ENCODE measurements at places on chromosomes 13 and 19.

DNA sequence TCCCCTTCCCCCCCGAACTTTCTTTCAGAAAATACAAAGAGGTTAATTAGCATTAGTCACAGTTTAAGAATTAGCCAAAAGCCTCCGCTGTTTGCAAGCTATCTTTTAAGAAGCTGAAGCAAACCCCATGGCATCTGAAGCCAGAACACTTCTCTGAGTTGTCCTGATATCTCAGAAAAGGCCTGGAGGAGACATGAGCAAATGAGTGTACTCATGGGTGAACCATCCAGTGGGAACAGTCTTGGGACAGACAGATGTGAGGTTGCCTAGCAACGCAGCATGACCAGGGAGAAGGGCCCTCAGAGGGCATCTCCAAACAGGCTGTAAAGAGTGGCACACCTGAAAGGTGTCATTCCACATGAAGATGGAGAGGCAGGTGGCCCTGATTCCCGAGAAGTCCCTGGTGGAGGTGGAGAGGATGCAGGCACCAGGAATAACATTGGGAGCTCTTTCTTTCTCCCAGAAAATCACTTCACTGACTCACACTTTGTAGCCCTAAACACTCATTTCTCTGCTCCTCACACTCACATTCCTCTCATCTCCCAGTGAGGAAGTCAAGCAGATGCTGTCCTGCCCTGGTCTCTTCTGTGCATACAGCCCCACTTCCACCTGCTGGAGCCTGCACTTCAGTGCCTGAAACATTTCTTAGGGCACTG lies 87.0 kb upstream of the TSHZ3 start:
- DNase-seq, result no peak

- no peak for DNase-seq
These were observed 46.5 kb downstream of the LYL1 start for GRCh38 chr19:13056052-13056660.

GRCh38 chr13:71054358-71054757 lies 812.6 kb downstream of the DACH1 start:
- no peak for DNase-seq

GRCh38 chr19:33998302-33998701 lies 174.0 kb upstream of the LSM14A start:
- DNase-seq, result no peak

DNA sequence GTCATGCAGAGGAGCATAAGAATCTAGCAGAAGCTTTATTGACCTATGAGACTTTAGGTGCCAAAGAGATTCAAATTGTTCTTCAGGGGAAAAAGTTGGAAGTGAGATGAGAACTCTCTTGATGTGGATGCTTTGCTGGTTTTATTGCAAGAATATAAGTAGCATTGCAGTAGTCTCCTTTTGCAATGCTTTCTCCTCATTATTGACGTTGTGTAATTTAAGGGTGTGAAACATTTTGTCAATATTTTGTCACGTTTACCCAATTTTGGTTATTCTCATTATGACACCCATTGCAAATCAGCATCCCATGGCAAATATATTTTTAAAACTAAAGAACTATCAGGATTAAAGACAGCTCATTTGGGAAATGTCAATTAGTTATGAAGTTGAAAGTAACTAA lies 11.9 kb upstream of the LILRB5 start:
- DNase-seq, result no peak

GRCh38 chr13:79406597-79406908 lies 498 bp upstream of the RBM26 start:
- DNase-seq, result no peak

- no peak for DNase-seq
These were observed 279.5 kb upstream of the PCDH20 start for GRCh38 chr13:61695147-61695546.

DNA sequence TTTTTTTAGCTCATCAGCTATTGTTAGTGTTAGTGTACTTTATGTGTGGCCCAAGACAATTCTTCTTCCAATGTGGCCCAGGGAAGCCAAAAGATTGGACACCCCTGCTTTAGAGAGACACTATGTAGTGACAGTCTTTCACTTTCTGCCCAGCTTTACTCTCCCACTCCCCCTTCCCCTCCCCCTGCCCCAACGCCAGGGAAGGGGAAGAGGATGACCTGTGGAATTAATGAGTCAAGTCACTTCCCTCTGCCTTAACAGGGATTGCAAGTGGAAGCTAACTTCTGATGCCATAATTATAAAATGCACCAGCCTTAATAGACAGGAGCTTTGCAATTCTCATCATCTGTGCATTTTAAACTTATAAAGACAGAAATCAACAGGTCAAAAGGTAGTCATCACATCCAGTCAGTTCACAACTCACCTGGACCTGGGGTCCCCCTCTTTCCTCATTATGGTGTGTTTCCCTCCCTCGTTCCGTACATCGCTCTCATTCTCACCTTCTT lies 1.6 kb downstream of the ZNF415 start:
- DNase-seq, result no peak

DNA sequence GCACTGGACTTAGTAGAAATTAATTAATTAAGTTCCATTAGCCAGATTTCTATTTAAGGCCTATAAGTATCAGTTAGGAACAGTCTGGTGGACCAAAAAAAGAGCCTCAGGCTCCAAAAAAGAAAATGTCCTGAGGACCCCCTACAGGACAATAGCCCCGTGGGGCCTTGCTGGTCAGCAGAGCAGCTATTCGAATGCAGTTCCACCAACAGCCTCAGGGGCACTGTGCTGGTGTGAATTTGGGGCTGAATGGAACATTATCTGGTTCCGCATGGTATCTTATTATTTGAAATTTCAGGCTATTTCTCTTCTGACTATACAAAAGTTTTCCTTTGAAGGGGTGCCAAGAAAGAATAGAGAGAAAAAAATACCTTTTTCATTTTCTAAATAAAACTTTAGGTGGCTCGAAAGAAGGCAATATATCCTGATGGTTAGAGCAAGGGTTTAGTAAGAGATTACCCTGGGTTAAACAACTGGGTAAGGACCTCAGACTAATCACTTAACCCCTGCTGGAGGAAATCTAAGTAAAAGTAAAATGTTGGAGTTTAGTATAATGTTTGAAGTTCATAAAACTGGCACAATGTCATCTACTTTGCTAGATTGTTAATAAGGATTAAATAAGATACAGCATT lies 147.2 kb downstream of the MIPEP start:
- no peak for DNase-seq

GRCh38 chr13:77047649-77048343 lies 20.8 kb upstream of the FBXL3 start:
- no peak for DNase-seq

- no peak for DNase-seq
These were observed 1.2 kb downstream of the SELENOW start for GRCh38 chr19:47779524-47780214.

DNA sequence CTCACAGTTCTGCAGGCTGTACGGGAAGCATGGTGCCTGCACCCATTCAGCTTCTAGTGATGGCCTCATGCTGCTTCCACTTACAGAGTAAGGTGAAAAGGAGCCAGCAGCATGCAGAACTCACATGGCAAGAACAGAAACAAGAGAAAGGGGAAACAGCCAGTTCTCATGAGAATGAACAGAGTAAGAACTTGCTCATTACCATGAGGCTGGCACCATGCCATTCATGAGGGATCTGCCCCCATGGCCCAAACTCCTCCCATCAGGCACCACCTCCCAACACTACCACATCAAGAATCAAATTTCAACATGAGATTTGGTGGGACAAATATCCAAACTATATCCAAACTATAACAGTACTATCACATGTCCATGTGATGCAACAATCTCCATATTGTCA lies 72.1 kb downstream of the KATNAL1 start:
- no peak for DNase-seq

DNA sequence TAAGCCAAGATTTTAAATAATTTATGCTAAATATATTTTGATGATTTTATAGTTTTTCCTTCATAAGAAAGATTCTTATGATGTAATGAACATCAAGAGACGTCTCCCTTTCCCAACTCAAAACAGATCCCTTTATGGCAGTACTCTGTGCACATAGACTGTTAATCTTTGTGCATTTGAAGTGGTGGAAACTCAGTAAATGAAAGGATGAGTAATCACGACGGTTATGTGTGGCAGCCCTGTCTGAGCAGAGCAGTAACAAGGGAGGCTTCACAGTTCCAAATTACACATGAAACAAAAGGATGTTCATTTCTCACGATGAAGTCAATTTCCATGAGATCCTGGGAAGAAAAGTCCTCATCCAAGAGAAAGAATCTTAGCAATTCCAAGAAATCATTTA lies 498.1 kb downstream of the KLF5 start:
- DNase-seq, result no peak

DNA sequence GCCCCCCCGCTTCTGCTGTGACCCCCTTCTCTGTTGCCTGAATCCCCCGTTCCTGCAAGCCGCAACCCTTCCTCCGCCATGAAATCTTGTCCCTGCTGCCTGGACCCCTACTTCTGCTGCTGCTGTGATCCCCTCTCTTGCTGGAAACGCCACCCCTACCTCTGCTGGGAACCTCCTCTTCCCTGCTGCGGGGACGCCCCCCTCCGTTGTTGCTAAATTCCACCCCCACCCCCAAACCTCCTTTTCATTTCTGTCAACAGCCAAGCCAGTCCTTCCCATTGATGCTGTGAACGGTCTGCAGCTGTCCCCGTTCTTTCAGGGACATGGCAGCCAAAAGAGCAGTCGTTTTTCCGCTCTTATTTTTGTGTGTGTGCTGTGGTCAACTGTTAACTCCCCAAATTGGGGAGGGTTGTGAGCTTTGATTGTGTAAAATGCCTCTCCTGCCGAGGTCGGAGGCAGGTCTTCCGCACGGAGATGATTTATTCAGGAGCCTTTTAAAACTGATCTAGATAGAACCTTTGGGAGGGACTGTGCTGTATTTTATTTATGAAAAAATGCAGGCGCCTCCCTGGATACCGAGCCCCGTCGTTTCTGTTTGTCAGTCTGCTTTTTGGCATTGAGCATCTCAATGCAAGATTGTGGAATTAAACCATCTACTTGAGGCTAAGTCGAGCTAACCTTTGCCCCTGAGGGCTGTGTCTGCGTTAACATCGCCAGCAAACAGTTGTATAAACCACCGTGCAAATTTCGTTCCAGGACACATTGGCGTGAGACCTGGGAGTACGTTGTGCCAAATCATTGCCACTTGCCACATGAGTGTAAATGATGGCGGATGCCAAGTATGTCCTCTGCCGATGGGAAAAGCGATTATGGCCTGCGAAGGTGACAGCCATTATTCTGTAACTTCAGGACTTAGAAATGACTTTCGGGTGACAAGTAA lies 27.9 kb upstream of the NDUFS7 start:
- no peak for DNase-seq

DNA sequence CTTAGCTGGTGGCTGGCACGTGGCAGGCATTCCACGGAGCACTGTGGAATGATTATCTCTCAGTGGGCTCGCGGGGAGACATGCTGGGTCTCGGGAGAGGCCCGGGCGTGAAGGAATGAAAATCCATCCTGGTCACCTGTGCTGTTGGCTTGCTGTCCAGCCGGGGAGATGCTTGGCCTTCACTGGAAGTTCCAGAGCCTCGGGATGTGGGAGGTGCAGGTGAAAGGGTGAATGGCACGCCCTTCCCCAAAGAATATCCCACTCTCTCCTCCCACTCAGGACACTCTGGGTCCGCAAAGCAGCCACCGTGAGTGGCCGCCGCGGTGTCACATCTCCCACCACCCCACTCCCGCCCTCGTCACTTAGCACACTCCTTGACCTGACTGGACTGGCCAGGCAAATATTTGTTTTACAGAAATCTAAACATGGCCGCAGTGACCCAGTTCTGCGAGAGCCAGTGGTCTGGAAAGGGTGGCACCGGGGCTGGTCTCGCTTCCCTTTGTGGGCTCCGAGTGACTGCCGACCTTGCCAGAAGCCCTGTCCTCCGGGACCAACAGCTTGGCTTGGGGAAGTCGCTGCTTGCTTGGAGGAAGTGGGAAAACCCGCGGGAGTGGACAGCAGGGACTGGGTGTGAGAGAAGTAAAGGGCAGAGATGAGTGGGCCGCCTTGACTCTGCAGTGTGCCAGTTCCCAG lies 8.0 kb downstream of the DPP9 start:
- DNase-seq, result no peak

Data from urinary bladder (tissue), 4 donors.